ENCODE measurements at places on chromosomes 1 and 21.

DNA sequence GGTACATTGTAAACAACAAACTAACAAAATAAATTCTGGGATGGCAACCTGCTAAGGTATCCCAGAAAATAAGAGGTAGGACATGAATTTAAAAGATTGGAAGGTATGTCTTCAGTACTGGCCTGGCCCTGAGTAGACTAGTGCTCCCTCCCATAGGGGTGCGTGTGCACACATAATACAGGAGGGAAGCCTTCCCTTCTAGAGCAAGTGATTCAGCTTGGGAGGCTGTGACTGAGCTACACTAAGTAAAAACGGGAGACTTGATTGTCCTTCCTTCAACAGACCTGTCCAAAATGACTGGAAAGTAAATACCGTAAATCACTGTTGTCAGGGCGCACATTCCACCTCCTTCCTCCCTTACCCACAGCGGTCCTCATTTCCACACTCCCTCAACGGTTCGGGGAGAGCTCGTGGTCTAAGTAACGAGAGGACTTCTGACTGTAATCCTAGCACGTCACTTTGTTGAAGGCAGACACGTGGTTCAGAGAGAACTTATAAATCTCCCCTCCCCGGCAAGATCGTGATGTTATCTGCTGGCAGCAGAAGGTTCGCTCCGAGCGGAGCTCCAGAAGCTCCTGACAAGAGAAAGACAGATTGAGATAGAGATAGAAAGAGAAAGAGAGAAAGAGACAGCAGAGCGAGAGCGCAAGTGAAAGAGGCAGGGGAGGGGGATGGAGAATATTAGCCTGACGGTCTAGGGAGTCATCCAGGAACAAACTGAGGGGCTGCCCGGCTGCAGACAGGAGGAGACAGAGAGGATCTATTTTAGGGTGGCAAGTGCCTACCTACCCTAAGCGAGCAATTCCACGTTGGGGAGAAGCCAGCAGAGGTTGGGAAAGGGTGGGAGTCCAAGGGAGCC is at the start of gene TGFB2:
TSS of gene TGFB2 (plus strand) at position 523 of the 859 bp plus-strand sequence. CDS start 1,366 bp downstream, outside the sequence.
- peak; percentile 13 for DNase-seq

DNA sequence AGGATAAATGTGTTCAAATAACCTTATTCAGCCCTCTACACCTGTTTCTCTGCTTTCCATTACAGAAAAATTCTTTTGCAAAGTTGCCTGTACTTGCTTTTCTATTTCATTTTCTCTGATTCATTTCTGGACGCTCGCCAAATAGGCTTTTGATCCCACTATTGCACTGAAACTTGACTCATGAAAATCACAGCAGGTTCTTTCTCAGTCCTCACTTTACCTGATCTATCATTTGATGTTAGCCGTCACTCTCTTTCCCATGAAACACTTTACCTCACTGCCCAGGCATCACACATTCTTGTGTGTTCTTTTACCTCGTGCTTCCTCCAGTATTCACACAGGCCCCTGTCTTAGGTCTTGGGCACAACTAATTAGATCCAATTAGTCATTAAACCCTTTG is 26.2 kb downstream of the HSPA13 start:
- DNase-seq: no peak

GRCh38 chr1:153734396-153735089 is 6.7 kb downstream of the INTS3 start:
- DNase-seq: no peak

GRCh38 chr1:199858171-199858570 is 169.3 kb upstream of the NR5A2 start:
- DNase-seq: no peak

DNA sequence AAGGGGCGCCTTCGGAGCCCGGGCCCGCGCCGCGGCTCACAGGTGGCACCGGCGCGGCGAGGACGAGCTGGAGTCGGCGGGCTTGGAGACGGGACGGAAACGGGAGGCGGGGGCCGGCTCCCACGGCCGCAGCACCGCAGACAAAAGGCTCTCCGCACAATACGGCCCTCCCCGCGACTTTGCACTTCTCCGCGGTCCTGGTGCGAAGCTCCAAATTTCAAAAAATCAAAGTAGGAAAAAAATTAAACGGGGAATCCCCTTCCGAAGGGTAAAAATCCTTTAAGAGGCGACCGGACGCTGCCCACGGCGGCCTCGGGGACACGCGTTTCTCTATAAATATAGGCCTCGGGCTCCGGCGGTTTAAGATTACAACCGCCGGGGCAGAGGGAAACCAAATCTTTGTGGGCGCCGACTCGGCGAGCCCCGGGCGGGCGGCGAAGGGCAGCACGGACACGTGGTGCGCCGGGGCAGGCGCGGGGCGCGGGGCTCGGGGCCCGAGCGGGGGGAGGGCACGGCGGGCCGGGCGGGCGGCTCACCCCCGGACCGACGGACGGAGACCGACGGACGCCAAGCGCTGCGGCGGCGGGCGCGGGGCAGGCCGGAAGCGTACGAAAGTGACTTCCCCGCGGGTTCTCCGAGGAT is 453 bp downstream of the PABPC4 start:
- DNase-seq: peak; percentile 28

DNA sequence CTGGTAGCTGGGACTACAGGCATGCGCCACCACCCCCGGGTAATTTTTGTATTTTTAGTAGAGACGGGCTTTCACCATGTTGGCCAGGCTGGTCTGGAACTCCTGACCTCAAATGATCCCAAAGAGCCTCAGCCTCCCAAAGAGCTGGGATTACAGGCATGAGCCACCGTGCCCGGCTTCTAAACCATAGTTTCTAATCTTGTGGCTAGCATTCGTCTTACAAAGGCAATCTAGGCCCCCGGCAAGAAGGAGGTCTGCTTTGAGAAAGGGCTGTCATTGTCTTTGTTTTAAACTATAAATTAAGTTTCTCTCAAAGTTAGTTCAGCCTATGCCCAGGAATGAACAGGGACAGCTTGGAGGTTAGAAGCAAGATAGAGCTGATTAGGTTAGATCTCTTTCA is 10.3 kb upstream of the L1TD1 start:
- no peak for DNase-seq

DNA sequence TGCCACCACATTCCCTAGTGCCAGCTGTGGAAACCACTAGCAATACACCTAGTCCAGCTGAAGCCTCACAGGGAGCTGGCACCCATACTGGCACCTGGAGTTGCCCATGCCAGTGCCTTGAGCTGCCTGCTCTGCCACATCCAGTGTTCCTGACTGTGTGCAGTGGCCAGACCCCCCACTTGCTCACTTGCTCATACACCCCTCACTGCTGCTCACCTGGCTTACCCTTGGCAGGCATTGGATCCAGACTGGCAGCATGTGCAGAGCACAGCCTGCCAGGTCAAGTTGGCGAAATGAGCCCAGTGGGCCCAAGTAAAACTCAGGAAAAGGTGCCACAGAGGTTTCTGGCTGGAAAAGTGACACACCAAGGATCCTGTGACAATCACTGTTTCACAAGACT is 1618.6 kb upstream of the PRMT6 start:
- no peak for DNase-seq
